ENCODE measurements at places on chromosomes 12 and 14.

GRCh38 chr12:68890701-68891113, 42.3 kb downstream of the CPM start:
- no peak for DNase-seq

DNA sequence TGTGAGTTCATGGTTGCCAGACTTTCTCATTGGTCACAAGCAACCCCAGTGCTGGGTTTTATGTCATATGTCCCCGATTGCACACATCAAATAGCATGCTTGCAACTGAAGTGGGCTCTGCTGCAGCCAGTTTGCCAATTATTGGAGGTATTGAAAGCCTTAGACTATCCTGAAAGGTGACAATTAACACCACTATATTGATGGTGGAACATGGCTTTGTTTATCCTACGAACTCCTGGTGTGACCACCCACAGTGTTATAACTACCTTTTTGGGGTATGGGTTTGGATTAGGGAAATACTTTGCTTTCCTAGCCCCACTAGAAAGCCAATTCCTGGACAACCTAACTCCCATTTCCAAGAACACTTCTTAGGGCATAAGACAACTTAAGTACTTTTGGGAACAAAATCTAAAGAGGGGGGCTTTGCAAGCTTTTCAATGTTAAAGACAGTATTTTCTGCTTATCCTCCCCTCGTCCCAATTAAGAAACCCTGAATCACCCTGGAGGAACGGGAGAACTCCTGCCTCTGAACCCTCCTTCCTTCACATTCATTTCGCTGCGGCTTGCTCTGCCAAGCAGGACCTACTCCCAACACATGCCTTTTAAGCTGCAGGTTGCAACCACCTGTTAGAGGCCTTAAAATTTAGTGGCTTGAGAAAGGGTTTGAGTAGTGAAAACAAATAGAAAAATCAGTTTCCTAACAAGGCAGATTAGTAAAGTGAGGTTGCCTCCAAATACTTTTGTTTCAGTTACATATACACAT, 80.3 kb upstream of the RBM19 start:
- DNase-seq = no peak

GRCh38 chr14:30608533-30609006, 13.5 kb upstream of the SCFD1 start:
- DNase-seq = no peak

GRCh38 chr12:90652280-90652679, 302.7 kb downstream of the CCER1 start:
- no peak for DNase-seq

DNA sequence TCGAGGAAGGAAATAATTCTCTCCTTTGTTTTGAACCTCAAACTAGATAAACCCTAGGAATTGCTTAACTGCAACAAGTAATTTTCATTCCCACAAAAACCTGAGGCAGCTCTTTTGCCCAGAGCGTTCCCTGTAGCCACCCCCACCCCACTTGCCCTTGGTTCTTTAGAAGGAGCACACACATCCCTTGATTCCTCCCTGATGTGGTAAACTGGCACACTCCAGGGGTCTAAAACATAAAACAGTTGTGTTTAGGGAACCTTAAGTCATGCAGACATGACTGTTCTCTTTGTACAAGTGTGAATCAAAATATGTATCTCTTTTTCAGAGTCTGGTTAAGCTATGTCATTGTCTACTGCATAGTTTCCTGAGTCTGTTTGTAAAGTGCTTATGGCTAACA, 14.0 kb downstream of the MAPK1IP1L start:
- no peak for DNase-seq

GRCh38 chr12:26047401-26048226, 77.2 kb downstream of the BHLHE41 start:
- DNase-seq = no peak

GRCh38 chr14:30657606-30658163, 35.6 kb downstream of the SCFD1 start:
- DNase-seq = peak; percentile 3

DNA sequence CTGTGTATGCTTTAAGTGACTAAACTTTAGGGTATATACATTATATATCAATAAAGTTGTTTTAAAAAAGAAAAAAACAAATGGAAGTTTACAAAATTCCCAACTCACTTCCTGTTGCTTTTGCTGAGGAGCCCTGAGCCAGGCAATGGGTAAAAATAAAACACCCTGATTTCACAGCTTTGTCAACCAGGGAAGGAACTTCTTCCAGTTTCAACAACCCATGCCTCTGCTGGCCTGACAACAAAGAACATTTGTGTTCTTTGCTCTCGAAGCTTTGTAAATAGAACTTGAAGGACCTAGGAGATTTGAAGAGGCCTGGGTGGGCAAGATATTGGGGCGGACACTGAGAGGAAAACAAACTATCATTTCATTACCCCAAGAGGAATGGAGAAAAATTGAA, 141.2 kb upstream of the NOS1 start:
- DNase-seq = no peak

DNA sequence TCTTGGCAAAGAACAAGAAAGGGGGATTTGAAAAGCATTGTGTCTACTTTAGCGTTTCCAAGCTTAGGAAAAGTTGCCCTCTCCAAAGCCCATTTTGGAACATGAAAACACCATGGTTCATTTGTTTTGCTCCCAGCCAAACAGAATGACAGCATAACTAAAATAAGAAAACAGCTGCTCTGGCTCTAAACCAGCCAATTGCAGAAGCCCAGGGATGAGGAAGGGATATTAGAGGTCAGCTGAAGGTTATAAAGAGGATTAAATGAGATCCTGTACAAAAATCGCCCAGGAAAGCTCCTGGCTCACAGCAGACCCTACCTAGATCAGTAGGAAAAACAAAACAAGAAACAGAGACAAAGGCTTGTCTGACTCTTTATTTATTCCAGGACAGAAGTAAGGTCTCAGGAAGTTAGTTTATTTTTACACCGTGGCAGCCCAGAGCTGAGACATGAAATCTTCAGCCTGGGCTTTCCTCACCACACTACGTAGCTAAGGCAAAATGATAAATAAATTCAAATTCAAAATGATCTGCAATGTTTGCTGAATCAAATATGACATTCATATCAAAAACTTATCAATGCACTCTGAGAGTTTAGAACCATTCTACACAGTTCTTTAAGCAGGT, 25.9 kb downstream of the SPX start:
- DNase-seq = no peak

GRCh38 chr12:19070341-19070740, 59.2 kb upstream of the PLEKHA5 start:
- DNase-seq = no peak

Data from erythroblast (primary cell).